Stimulated activated CD8-positive, alpha-beta memory T cell treated with anti-CD3 and anti-CD28 coated beads, Interleukin-2, amount 100 ng/mL, for 1 hour (primary cell): ENCODE measurements at places on chromosomes 7 and 10.

GRCh38 chr7:98521089-98521692 lies 95.9 kb upstream of the NPTX2 start:
- DNase-seq: no peak

DNA sequence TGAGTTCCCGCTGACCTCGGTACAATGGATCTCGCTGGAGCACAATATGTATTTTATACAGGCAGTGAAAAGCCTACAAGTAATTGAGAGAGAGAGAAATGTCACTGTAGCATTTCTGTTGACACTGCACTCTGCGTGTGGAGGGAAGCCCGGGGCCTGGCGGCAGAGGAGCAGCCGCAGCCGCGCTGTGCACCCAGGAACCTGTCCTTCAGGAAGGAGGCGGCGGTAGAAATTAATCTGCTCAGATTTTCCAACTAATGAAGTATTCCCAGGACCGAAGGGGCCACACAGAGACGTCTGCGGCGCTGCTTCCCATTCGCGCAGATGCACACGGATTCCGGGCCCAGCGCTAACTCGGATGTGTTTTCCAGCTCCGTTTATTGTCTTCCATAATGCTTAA lies 170.1 kb downstream of the EBF3 start:
- no peak for DNase-seq

DNA sequence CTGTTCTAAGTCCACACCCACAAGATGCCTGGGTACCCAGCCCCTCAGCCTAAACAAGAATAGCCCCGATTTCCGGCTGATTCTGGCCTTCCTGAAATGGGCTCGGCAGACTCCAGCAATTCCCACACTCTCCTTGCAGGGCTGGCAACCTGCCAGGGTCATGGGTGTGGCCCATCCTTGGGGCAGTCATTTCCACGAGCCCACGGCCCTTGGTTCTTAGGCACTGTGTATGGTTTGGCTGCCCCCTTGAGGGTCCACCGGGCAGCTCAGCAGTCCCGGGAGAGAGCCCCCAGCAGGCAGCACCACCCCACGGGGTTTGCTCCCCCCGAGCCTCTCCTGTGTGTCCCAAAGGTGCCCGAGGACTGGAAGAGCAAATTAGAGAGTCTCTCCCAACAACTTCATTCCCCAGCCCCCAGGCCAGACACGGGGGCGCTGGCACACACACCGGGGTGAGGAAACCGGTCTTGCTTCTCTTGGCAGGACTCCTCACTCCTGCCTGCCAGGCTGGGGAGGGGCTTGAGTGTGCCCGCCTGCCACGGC lies 142.2 kb downstream of the EMX2 start:
- DNase-seq: no peak

GRCh38 chr10:113987805-113988204 lies 55.9 kb upstream of the ADRB1 start:
- DNase-seq: no peak

- DNase-seq: no peak
These were observed 2.6 kb upstream of the PCBD1 start for GRCh38 chr10:70890917-70891431.

DNA sequence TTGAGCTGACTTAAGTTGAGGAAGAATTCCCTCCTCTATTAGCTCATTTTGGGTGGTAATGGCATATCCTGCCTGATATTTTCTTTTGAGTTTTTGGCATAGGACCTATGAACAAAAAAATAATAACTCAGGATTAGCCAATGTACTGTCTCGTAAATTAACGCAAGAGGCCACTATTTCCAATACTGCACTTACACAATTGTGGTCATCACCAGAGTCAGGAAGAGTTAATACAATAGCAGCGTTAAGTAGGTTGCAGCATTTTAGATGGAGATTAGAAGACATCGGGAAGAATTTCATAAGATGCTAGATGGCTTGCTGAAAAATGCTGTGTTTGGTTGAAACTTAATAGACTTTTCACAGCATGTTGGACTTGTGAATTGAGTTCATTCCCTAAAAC lies 36.4 kb downstream of the ANTXRL start:
- no peak for DNase-seq

DNA sequence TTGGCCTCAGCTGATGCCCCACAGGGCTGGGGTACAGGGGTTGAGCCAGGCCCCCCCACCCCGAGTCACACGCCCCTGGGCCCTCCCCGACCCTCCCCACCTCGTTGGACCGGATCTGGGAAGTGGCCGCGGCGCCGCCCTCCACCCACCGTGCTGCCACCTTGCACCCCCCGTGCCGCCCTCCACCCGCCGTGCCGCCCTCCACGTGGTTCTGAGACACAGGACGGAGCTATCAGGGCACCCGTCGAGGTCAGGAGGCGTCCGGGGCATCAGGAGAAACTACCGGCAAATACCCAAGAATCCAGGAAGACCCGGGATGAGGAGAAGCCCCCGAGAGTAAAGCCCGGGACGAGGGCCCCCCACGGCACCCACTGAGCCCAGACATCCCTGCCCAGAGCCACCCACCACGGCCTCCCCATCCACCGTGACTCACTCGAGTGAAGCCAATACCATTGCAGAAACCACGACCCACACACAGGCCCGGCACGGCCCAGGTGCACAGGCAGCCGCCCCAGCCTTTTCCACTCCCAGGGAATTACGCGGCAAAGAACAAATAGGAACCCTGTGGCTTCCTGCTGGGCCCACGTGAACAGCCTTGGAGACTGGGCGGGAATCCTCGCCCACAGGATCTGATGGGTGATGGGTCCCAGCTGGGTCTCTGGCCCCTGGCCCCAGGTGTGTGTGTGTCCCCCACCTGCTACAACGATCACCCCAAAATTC lies 34.0 kb downstream of the ADAP1 start:
- no peak for DNase-seq

DNA sequence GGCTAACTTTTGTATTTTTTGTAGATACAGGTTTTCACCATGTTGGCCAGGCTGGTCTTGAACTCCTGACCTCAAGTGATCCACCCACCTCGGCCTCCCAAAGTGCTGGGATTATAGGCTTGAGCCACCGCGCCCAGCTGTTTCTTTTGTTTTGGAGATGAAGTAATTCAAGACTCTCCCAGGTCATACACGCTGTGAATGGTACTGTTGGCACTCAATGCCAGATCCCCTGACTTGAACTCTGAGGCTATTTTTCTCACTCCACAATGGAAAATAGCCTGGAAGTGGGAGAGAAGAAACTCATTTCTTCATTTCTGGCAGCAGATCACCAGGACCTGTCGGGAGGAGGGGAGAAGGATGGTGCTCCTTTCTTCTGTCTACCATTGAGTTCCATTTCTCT lies 32.4 kb downstream of the BLVRA start:
- no peak for DNase-seq

DNA sequence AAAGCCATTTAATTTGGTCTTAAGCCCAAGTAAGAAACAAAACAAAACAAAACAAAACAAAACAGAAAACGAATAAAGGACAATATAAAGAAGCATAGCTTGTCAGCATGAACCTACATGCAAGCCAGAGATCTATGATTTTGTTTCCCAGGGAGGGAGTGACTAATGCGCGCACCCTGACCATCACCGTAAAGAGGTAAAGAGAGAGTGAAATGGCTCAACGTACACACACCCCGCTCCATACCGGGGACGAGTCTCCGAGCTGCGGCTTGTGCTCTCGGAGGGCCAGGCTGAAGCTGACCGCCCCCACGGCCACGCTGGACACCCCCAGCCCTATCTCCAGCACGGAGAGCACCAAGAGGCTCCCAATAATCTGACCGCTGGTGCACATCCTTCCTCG lies 1.1 kb downstream of the TMEM196 start:
- no peak for DNase-seq

DNA sequence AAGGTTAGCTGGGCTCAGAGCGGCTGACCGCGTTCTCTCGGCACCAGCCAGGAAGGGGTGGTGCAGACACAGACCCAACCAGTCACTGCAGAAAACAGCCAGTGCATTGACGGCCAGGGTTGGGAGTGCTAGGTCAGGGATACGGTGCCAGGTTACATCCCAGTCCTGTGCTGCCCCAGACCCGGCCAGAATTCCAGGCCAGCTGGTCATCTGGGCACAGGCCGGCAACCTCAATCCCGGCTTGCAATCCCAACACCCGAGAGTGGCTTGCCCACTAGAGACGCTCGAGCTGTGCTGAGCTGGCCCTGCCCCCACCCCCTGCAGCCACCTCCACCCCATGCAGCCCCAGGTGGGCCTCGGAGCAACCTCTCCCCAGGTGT lies 3.8 kb downstream of the PRAP1 start:
- DNase-seq: no peak

GRCh38 chr10:88299787-88300186 lies 283.3 kb downstream of the RNLS start:
- no peak for DNase-seq

- no peak for DNase-seq
These were observed 26.6 kb downstream of the INPP5A start for GRCh38 chr10:132564249-132564605.

GRCh38 chr7:5661942-5662341 lies 119.5 kb downstream of the RNF216 start:
- DNase-seq: no peak

DNA sequence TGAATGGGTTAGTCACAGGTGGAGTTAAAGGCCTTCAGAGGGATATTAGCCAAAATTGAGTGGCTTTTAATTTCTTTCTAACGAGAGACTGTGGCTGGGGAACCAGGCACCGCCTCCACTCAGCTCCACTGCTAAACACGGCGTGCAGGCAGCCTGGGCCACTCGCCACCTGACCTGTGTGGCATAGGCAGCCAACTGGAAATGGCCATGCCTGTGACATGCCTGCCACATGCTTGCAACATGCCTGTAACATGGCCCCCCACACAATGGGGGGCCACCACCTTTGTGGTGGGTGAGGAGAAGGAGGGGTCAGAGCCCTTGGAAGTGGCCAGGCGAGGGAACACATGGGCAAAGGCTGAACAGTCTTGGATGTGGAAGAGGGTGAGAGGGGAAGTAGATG lies 60.1 kb upstream of the PAX2 start:
- DNase-seq: no peak

GRCh38 chr7:55912748-55913158 lies 25.5 kb downstream of the ZNF713 start:
- no peak for DNase-seq

DNA sequence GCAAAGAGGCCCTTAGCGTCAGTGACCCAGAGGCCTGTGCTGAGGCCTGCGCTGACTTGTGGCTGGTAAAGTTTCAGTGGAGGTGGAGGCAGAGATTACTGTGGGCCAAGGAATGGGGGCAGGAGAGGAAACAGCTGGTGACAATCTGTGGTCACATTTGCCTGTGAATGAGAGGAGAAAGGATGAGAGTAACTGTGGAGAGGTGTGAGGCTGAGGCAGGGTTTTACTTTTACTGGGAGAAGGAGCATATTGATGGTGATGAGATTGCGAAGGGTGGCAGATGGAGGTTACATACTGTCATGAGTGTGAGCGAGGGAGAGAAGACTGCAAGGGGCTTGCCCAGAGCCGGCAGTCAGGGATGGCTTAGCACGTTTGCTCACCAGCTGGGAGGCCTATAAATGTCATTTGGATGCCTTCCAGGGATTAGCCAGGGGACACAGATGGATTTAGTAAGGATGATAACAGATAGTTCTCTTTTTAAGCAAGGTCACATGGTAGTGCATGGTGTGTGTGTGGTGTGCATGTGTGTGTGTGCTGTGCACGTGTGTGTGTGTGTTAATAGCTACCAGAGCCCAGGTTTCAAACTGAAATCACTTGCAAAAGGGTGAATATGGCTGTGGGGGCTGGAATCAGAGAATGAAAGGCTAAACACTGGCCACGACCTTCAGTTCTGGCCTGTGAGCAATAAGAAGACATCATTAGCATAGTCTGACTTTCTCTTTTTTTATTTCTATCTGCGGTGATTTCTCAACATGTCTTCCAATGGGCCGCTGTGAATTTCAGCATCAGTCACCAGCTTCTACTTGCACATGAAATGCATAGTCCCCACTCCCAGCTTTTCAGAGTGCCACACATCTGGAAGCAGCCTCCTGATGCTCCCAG lies 291.5 kb upstream of the ZNF32 start:
- no peak for DNase-seq

- peak; percentile 34 for DNase-seq
These were observed 126.5 kb downstream of the CUBN start for GRCh38 chr10:17003151-17003550.

DNA sequence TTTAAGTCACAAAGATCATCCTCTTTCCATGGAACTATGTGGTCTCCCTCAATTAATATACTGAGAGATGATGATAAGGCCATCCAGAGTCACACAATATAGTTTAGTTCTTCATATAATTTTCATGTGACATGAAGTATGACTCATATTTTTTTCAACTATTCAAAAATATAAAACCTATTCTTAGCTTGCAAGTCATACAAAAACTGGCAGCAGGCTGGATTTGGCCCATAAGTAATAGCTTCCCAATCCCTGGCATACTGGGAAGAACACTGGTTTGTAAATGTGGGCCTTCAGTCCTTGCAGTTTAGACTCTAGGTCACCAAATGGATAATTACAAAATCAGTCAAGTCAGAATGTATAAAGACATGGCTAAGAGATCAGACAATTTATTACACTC lies 356.6 kb downstream of the PPP1R3A start:
- DNase-seq: no peak

DNA sequence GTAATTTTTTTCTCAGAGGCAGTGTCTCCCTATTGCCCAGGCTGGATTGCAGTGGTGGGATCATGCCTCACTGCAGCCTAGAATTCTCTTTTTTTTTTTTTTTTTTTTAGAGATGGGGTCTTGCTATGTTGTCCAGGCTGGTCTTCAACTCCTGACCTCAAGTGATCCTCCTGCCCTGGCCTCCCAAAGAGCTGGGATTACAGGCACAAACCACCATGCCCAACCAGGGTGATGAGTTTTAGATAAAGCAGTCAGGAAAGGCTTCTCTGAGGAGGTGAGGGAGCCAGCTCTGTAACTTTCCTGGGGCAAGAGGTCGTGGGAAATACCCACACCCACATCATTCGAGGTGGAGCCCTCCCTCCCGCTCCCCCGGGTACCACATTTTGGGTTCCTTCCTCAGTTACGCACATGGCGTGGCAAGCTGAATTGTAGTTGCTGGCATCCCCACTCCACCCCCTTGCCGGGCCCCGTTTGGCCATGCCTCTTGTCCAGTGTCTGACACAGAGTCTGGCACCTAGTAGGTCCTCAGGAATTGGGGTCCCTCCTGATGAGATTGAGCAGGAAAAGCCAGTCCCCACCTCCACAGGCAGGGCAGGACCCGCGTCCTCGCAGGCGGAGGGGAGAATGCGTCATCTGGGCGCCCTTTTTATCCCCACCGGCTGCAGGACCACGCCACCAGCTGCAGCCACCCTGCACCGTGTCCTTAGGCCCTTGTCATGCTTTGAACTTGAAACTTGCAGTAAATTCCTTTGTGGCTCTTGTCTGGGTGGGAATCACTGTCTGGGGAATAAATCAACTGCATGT lies 43.4 kb downstream of the CLIP2 start:
- DNase-seq: no peak

DNA sequence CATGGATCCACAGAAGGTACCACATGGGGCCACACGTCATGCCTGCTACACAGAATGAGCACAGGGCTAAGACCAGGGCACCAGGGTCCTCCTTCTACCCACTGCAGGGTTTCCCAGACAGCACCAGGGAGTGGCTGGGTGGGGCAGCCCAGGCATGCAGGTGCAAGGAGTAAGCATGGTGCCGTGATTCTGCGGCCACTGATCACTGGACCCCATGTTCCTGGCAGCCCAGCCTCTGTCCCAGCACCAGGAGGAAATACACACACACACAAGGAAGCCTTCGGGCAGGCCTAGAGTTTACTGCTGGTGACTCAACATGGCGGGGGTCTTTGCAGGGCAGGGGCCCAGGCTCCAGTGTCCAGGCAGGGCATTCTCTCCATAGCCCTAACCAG lies 13.9 kb downstream of the ATP6V1F start:
- no peak for DNase-seq
